ENCODE measurements at places on chromosomes 11 and 22. TPM values are rescaled to one million over a fixed set of nuclear protein-coding genes. Genes with fewer than 3 reads are reported as not detected.

Gene IFTAP
- 49.9 TPM for polyA plus RNA-seq

Gene FOLR2
- 13.9 TPM for polyA plus RNA-seq

DNA sequence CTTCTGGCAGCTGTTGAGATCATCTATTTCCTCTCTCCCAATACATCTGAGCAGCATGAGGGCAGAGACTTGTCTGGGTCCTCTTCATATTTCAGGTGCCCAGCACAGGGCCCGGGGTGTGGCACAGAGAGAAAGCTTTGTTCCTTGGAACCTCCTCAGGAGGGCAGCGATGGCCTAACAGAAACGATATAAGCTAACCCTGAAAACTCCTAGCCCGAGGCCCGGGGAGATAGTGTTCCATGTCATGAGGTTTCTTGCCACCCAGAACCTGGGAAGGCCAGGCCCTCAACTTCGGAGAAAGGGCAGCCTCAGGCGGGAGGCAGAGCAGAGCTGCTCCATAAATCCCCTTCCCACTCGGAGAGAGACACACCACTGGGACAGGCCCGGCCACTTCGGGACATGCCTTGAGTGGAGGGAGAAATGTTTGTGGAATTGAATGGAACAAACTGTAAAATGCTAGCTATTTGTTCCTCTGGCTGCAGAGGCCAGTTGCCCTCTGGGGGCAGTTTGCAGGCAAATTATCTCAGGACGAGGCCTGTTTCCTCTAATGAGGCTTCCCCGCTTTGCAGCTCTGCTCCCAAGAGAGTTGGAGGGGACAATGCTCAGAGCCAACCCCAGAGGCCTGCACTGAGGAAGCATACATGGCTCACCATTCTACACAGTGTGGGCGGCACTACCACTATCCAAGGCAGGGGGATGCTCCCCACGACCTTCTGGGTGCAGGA, 11.6 kb downstream of the ARRB1 start:
- DNase-seq = no peak

DNA sequence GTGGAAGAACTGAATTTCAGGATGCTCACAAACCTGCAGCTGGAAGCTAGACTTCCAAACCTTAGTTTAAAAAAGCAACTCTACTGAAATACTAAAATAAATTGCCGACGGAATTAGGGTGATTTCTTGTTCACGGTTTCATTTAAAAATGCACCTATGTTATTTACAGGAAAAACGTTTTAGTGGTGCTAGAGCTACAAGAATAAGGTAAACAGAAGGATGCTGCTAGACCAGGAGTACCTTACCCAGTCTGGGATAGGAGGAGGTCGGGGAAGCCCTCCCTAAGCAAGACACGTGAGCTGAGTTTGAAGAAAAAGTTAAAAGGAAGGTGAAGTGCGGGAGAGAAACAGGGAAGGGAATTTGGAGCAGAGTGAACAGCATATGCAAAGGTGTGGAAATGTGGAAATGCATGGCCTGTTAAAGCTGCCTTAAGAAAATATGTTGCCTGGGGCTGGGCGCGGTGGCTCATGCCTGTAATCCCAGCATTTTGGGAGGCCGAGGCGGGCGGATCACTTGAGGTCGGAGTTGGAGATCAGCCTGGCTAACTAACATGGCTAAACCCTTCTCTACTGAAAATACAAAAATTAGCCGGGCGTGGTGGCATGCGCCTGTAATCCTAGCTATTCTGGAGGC, 1.4 kb upstream of the FTH1 start:
- DNase-seq = no peak

DNA sequence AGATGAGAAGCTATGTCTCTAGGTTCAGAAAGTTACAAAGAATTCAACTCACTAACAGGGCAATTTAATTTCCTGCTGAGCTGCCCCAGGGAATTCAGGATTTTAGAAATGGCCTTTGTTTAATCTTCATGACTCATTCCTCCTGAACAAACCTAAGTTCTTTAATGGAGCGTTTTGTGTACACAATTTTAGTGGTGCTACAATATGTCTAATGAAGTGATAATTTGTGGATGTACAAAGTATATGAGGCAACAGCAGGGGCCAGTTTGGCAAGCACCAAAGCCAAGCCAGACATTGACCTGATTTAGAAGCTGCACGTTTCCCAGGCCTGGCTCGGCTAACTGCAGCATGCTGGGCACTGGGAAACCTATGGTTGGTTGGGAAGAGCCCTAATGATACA, 34.4 kb upstream of the HEPHL1 start:
- DNase-seq = no peak

Data from muscle of arm (tissue), 14 donors.